ENCODE measurements at places on chromosomes 2 and 18. TPM values are rescaled to one million over a fixed set of nuclear protein-coding genes. Genes with fewer than 3 reads are reported as not detected.

UXS1 gene
- total RNA-seq: 25.7 TPM

SP100 gene
- total RNA-seq: 53.1 TPM

DNA sequence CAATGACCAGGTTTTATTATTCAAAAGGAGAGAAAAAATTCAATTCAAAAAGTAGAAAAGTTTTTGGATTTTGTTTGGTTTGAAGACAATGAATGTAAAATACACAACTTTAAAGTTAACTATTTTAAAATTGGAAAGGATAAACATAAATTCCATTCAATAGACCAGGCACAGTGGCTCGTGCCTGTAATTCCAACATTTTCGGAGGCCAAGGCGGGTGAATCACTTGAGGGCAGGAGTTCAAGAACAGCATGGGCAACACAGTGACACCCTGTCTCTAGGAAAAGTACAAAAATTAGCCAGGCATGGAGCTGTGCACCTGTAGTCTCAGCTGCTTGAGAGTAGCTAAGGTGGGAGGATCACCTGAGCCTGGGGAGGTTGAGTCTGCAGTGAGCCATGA, 54.7 kb downstream of the SCN9A start:
- DNase-seq: no peak

DNA sequence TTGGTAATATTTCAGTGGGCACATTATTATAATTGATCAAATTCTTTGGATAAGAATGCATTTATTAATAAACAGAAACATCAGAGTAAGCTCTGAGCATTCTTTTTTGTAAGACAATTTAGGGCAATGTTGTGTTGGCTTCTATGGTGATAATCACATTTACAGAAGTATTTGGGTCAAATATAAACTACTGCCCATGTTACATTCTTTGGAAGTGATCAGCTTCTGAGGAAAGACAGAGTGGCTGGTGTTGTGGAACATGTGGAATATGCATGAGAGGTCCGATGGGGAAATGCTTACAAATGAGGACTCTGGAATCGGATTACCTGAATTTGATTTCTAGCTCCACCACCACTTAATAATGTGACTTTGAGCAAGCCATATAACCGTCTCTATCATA, 19.4 kb downstream of the SERPINB13 start:
- DNase-seq: no peak

- DNase-seq: no peak
Observed at GRCh38 chr2:59276917-59277316, 1035.8 kb upstream of the FANCL start.

DNA sequence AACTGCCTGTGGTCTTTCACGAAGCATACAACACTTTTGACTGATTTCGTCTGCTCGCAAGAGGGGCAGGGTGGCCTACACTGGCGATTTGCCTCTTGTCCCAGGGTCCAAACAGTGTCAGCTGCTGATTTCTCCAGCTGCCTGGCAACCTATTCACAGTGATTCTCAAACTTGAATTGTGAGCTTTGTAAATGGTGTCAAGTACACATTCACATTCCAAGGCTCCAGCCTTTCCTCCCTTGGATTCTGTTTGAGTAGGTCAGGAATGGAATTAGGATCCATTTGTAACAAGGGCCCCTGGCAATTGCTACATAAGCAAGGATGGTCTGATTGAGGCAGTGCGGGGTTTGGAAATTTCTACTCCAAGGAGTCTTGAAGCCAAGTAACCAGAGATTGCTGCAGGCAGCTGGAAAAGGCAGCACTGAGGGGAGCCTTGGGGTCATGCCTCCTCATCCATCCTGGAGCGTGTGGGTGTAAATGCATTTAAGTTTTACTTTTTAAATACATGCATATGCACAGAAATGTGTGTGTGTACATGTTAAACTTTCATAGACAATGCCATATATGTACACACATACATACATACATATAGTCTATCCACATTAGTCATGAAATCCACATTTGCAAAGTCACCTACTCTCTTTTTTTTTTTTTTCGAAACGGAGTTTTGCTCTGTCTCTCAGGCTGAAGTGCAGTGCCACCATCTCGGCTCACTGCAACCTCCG, 86.8 kb upstream of the UXS1 start:
- no peak for DNase-seq

DNA sequence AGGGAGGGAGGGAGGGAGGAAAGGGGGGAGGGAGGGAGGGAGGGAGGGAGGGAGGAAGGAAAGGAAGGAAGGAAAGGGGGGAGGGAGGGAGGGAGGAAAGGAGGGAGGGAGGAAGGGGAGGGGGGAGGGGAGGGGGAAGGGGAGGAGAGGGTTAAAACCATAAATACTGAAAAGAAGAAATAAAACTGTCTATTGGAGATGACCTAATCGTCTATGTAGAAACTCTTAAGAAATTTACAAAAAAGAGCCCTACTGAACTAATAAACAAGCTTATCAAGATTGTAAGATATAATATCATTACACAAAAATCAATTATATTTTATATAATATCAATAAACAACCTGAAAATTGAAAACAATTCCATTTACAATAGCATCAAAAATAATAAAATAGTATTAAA, 32.3 kb upstream of the CTDP1 start:
- DNase-seq: no peak

DNA sequence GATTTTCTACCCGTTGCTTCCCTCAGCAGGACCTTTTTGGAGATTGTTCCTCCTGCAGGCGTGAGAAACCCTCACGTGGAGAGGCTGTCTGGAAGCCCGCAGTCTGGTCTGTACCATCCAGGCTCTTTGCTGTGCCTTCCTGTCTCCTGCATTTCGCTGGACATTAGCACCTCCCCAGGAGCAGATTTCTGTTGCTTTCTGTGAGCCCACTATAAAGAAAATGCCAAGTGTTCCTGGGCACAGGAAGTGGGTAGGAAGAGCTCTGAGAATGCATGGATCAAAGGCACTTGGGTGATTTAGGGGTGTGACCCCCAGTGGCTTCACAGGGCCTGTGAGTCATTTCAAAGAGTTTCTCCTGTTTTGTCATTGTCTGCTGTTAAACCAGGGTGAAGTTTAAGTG, 27.3 kb downstream of the SPTBN1 start:
- DNase-seq: no peak

GRCh38 chr2:66698091-66698490, 263.2 kb downstream of the MEIS1 start:
- DNase-seq: no peak

Data from left cardiac atrium (tissue), 4 donors.